ENCODE measurements at places on chromosomes 11 and 22.

DNA sequence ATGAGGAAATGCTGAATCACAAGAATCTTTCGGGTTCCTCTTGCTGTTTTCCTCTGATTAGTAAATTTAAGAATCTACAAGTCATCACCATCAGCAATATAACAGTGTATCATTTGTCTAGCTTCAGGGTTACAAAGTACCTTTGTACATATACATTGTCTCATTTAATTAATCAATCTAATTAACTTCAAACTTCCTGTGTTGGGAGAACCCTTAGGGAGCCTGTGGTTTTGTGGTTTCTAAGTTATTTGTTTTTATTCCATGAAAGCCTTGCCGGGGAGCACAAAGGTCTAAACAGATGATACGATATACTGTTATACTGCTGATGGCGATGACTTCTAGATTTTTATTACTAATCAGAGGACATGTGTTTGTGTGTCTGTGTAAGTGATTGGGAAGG, 41.0 kb downstream of the TIMP3 start:
- DNase-seq: no peak

DNA sequence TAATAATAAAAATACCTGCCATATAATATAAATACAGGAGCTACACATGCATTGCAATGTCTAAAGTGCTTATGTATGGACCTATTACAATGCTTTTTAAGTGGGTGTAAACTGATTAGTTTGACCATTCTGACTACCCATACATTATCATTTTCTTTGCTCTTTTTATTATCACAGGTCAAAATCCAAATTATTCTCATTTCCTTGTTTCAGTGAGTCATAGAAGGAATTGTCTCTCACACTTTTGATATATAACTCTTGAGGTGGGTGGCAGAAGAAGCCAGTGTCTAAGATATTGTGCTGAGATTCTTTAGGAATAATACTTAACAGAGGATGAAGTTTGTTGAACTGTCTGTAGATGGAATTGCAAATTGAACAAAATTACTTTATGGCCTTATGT, 35.6 kb downstream of the GAS2 start:
- no peak for DNase-seq

DNA sequence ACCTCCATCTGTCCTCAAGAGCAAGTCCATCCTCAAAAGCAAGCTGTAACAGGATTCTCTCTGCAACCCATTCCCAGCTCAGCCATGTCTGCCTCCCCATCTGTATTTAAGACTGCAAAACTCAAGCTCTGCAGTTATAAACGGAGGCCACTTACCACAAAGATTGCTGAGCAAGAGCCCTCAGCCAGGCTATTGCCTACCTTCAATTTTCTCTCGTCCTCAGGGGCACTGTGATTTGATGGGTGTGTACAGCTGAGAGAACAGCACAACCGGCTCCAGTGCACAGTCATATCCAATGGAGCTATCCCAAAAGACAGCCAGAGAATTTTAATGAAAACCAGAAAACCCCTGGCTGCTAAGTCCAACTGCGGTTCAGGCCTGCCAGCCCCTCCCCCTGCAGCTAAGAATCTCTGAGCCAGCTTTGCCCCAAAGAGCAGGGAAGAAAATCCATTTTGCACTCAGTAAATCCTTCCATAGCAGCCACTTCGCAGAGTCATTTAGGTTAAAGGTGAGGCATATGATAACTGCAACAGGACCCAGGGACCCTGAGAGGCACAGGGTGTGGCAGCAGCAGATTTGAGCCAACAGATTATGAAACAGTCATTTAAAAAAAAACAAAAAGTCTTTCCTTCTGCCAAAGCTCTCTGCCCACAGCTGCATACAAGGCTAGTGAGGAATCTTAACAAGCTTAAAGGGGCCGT, 37.6 kb downstream of the RAB30 start:
- DNase-seq: no peak

GRCh38 chr11:109106151-109106906, 315.7 kb upstream of the C11orf87 start:
- DNase-seq: no peak

DNA sequence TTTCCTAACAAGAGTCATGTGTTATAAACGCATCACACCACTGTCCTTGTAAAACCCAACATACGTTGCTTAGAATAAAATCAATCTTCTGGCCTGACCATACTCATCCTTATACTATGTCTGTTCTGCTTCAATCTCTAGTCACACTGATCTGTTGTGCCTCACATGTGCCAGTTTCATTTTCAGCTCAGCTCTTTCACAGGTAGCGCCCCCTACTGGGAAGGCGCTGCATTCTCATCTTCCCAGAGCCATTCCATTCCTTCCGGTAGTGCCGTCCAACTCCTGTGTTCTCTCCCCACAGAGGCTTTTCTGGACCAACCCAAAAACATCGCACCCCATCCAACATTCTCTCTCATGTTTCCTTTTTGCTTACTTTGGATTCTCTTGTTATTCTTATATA, 22.2 kb downstream of the CASP5 start:
- DNase-seq: peak; percentile 67

GRCh38 chr11:12455938-12456337, 78.6 kb downstream of the PARVA start:
- no peak for DNase-seq

- no peak for DNase-seq
These were observed 86.9 kb upstream of the IGLL5 start for GRCh38 chr22:22800716-22801115.

DNA sequence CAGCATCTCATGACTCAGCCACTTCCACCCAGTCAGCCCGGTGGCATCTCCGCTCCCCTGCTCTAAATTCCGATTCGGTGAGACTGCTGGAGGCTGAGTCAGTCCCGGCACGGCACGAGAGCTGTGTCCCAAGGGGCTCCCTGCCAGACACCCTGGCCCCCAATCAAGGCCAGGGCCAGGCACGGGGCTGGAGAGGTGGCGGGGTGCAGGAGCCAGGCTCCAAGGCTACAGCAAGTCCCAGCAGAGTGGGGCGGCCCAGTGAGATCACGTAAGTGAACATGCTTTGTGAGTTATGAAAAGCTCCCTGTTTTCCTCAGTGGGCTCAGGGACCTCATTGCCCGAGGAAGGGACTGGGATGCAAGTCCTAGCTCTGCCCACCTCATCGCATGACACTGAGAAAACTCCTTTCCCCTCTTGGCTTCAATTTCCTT, 3.0 kb downstream of the C11orf68 start:
- peak; percentile 39 for DNase-seq

- peak; percentile 46 for DNase-seq
These were observed 179.0 kb downstream of the GRM5 start for GRCh38 chr11:88886796-88887195.

DNA sequence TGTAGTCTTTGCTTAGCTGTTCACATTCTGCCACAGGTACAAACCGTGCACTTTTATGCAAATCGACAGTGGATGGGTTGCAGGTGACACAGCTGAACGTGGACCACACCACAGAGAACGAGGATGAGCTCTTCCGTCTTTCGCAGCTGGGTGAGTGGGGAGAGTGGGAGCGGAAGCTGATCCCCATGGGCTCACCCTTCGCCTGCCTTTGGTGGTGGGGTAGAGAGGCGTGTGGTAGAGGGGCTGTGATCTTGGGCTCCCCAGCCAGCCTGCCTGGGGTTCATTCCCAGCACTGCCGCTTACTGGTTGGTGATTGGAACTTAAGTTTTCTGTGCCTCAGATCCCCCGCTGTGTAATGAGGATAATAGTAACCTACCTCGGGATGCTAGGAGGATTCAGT, 19.1 kb downstream of the TAB1 start:
- DNase-seq: no peak

GRCh38 chr11:8038811-8039529, 42.0 kb upstream of the TUB start:
- no peak for DNase-seq

- no peak for DNase-seq
These were observed 212.4 kb upstream of the C11orf87 start for GRCh38 chr11:109209572-109209971.

- DNase-seq: no peak
These were observed 48.9 kb downstream of the RTL6 start for GRCh38 chr22:44449061-44449682.
